EH (cell line): ENCODE measurements at places on chromosomes 2 and 18.

DNA sequence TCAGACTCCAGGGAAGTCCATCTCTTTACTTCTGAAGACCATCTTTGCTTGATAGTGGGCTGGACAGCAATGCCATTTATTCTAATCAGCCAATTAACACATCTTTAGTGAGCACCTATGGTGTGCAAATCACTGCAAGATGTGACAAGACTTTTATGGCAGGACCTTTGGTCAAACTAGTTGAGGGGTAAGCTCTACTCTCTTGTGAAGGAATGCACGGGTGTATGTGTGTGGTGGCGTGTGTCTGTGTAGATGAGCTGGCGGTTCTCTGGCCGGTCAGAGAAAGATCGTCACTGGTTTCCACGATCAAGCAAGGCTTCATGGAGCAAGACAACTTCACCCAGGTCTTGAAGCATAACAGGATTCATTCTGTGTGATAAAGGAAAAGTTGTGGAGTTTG is 281.1 kb upstream of the EPAS1 start:
- no peak for DNase-seq

- no peak for DNase-seq
Observed at GRCh38 chr2:171745141-171745540, 57.9 kb downstream of the DYNC1I2 start.

GRCh38 chr2:204051476-204051875 is 114.9 kb downstream of the ICOS start:
- no peak for DNase-seq

DNA sequence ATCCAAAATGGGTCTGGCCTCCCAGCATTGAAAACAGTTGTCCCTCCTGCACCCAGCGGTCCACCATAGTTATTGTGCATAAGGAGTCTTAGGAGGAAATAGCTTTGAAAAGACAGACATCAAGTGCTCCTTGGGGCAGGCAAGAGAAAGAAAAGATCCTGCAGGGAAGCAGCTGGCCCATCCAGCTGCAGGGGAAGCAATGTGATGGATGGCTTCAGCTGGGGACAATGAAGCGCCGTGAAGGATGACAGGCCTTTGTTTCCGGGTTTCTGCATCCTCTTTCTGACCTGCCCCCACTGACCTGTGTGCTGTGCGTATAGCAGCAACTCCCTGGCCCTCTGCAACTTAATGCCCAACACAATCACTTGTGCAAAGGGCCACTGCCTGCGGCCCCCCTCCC is 142.9 kb upstream of the NCKAP5 start:
- no peak for DNase-seq

GRCh38 chr2:186561467-186562208 is 28.2 kb upstream of the ITGAV start:
- no peak for DNase-seq

DNA sequence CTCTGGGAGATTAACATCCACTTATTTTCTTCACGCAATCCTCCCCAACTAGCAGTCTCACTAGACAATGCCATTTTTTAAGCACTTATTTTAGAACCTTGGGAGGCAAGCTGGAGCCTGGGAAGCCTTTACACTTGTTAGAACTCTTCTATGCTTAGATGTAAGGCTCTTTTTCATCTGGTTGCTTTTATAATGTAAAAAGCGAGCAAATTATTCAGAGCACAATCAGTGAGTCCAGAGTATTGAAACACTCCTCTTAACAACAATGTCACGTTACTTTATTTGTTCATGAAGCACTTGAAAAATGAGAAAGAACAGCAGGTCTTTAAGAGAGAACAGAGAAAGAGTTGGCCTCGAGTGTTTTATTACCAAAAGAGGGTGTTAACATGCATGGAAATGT is 84.1 kb upstream of the SLC8A1 start:
- no peak for DNase-seq

DNA sequence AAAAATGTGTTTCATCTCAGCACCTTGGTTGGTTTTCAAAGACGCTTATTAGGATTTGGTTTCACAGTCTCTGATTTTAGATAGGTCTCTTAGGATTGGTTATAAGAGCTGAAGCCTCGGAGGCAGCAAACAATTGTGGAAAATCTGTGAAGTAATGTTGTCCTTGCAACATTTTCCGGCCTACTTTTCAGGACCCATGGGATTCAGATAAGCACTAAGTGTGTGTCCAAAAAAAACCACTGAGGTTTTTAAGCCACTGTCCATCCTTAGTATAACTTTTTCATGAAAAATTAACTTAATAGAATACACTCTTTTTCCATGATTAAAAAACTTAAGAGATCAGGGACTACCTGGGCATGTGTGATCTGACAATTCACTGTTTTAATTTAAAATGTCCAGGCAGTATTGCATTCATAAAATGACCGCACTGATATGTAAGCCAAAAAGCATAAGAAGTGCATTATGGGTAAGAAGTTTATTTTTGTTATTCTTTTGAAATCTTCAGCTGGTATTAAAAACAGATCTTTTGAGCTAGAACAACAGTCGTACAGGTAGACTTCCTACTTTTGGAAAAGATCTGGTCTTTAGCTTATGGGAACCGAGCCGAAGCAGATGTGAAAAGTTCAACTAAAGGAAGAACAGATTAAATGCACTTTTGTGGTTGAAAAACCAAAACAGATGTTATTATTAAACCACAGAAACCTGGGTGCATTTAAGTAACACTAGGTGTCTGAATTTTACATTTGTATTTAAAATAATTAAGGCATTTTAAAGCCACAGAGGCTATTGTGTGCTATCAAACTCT is 479.4 kb upstream of the ZEB2 start:
- DNase-seq, result peak; percentile 14

GRCh38 chr18:67144329-67144728 is 372.2 kb downstream of the DSEL start:
- DNase-seq, result no peak

- DNase-seq, result peak; percentile 35
Observed at GRCh38 chr2:64105670-64106461, 38.4 kb downstream of the PELI1 start.

GRCh38 chr2:88146590-88146989 is 18.7 kb upstream of the FABP1 start:
- DNase-seq, result no peak

DNA sequence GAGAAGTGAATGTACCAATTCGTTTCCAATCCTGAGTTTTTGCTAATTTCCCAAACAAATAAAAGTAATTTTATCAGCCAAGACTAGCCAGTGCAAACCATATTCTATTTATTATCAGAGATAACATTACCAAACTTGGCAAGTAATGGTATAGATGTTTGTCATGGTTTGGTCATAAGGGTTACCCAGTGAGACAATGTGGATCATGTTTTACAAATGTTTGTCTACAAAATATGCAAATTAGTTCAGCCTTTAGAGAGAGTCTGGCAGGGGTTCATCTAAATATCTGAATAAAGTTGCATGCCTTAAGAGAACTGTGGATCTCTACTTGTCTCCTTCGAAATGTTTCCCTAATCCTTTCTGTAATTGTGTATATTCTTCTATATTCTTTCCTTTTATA is 152.2 kb downstream of the KCNH7 start:
- DNase-seq, result no peak

- no peak for DNase-seq
Observed at GRCh38 chr2:216949700-216950413, 90.0 kb upstream of the TNP1 start.

DNA sequence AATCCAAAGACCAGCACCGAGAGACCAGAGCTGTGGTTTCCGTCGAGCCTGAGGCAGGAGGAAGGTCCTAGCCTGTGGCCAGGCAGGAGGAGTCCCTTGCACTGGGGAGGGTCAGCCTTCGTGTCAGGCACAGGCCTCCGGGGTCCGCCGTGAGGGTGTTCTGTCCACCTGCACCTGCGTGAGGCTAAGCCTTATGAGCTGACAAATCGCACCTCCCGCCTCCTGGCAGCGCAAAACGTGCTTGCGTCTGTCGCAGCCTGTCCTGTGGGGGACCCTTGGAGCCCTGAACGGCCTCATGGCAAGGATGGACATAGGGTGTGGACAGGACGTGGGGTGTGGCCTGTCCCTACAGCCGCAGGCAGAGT is 73.3 kb downstream of the KCNG2 start:
- no peak for DNase-seq

DNA sequence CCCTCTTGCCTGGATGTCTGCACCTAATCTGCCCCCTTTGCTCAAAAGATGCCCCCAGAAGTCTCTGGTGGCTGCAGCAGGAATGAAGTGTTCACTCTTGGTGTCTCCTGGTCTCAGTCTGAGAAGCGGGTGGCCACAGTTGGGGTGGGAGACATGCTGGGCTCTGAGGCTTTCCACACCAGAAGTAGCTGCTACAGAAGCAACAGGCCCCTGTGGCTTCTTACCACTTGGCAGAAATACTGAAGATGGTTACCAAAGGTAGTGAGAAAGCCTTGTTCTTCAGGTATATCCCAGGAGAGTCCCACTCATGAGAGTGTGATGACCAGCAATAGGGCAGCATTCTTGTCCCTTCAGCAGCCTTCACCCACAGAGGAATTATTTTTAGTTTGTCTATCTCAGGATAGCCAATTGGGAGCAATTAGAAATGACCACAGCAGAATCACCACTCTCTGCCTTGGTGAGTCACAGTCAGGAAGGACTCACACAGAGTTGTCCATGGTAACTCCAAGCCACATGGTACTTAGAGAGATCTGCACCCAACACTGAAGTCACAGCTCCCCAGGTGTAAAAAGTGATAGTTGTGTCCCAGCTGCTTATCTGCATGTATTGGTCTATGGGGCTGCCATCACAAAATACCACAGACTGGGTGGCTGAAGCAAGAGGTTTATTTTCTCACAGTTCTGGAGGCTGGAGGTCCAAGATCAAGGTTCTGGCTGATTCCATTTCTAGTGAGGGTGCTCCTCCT is 169.8 kb upstream of the ID2 start:
- peak; percentile 81 for DNase-seq

GRCh38 chr2:69376403-69376802 is 10.6 kb downstream of the GFPT1 start:
- DNase-seq, result no peak

DNA sequence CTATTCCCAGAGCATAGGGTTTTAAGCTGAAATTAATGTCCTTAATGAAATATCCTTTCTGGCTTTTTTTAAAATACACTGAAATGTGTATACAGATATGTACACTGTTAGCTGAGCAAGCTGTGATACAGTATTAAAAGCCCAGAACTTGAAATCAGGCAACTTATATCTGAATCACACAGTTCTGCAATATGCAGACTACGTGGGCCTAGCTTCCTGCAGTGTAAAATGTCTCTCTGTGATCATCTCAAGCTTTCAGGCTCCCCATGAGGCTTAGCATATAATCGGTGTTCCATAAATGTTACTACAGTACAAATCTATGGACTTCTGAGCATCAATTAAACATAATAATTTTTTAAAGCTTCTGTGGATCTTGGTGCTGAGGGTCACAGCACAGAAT is 8.2 kb downstream of the FBXO15 start:
- DNase-seq, result no peak

DNA sequence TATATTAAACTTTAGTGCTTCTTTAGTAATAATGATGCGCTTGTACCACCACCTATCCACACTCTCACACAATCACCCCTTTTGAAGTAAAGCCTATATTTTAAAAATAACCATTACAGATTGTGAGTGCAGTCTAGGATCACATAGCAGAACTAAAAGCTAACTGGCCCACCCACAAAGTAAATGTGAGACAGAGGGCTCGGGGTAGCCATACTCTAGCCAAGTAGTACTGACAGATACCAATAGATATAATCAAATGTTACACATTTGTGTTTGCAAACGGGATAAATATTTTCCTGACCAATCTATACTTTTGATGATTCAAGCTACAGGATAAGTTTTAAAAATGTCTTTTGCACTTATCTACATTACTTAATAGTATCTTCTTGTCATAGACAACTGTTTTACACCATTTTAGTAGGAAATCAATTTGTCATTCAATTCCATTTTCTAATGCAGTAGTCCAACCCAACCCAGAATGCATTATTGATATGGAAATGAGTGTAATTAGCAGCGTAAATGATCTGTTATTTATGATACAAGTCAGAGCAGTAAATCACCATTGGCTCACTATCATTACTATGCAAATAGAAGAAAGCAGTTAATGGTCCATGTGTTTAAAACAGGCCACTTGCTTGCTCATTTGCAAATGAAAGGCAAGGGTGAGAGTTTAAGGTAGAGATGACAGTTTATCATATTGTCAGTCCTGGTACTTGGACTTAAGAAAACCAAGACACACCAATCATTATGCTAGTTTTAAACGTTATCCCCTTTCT is 111.8 kb downstream of the ERBB4 start:
- no peak for DNase-seq

DNA sequence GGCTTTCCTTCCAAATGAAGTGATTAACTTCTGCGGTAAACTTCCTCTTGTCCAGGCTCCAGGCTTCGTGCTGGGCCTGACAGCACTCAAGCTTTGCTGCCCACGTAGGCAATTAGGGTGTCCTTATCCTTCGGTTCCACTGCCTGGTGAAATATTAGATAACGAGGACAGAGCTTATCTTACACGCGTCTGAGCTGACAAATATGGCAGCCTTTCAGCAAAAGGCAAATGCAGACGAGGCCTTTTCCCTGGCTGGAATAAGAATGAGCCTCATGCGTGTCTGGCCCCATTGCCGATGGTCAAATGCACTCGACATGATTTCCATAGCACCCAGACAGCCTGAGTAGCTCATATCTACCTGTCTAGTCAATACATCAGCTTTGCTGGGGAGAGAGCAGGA is 141.5 kb downstream of the FAM210A start:
- no peak for DNase-seq

DNA sequence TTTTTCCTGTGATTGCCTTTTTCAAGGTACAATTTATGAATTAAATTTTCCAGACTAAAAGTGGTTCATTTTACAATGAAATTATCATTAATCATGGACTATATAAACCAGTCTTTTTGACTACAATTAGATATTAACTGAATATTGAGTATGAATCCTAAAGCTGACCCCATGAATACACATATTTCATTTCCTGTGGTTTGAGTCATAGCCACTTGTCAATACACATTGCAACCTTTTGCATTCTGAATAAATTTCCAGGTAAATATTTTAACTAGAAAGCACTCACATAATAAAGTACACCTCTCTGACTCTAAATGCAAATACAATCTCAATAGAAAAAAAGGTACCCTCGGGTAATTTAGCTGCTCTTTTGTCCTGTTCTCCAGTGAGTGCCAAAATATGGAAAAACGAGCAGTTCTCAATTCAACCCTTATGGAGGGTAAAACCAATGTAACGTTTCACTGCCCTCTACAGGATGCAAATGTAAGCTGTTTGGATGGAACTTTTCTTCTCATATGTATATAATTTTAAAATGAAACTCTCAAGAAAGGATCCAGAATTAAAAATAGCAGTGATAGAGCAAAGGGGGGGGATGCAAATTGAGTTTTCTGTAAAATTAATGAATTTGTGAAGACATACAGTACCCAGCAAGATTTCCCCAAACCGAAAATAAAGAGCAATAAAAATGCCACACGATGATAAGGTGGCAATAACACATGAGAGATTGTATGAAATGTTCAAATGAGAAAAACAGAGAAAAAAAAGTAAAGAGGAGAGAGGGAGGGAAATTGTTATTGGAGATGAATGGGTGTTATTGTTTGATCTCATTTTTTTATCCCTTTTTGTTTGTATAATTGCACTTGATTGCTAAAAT is 1795.7 kb upstream of the PIK3C3 start:
- DNase-seq, result peak; percentile 6

GRCh38 chr2:39506215-39506614 is 69.1 kb upstream of the MAP4K3 start:
- DNase-seq, result no peak

- DNase-seq, result no peak
Observed at GRCh38 chr2:207064128-207064690, 101.5 kb downstream of the KLF7 start.

GRCh38 chr2:179538406-179539123 is 273.9 kb upstream of the SESTD1 start:
- DNase-seq, result peak; percentile 6

GRCh38 chr18:49249521-49249920 is 210.9 kb downstream of the DYM start:
- peak; percentile 90 for DNase-seq
